T-helper 1 cell treated with Interleukin-12 subunit alpha and Interleukin-12 subunit beta and Interleukin-4 antibody, amounts not matched to agents 30 ng/mL and 1 ng/mL, for 36 hours (primary cell): ENCODE measurements at places on chromosomes 5 and 9. TPM values are rescaled to one million over a fixed set of nuclear protein-coding genes. Genes with fewer than 3 reads are reported as not detected.

SH3RF2 gene
- 0.34 and 0.61 TPM in 2 replicates for total RNA-seq

SLC34A3 gene
- not detected in 2 replicates for total RNA-seq

BTNL8 gene
- total RNA-seq, result not detected in 2 replicates

MELK gene
- total RNA-seq, result 39.7 and 41.9 TPM in 2 replicates
